CD4-positive, alpha-beta memory T cell (primary cell): ENCODE measurements at places on chromosomes 1 and 21. TPM values are rescaled to one million over a fixed set of nuclear protein-coding genes. Genes with fewer than 3 reads are reported as not detected.

DNA sequence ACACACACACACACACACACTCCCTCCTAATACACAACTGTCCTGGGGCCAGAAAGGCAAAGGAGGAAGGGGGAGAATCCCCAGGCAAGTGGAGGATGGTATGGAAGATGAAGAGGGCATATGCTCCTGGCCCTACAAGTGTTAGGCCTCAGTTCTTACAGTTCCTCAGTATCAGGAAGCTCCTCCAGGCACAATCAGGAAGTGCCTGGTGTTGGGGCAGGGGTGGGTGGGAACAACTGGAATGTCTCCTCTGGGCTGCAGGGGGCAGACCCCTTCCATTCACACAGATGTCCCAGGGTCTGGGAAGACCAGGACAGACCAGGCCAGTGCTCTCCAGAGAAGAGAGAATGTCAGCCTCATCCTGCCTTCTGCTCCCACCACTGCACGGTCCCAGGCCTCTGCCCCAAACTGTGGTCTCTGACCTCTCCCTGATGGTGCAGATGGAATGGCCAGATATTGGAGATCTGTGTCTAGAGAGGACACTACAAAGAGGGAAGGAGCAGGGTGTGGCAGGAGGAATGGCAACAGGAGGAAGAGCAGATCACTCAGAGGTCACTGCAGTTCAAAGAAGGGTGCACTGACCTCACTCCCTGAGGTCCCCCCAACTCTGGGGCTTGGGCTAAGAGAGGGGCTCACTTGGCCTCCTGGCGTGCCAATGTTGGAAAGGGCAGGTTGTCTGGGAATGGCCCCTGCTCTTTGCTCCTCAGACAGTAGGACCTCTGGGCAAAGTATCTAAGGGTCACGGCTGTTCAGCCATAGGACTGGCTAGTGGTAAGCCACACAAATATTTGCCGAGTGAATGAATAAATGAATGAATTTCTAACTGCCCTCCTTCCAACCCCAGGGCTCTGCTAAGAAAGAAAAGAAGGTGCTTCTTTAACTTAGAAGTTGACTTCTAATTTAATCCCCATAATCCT lies 2.5 kb upstream of the DENND2D start:
- no peak for DNase-seq

Gene LRRC71
- total RNA-seq = not detected

GRCh38 chr1:6491081-6491449 lies 402 bp downstream of the PLEKHG5 start:
- DNase-seq = no peak

Gene BTBD8
- total RNA-seq = 7.5 TPM

DNA sequence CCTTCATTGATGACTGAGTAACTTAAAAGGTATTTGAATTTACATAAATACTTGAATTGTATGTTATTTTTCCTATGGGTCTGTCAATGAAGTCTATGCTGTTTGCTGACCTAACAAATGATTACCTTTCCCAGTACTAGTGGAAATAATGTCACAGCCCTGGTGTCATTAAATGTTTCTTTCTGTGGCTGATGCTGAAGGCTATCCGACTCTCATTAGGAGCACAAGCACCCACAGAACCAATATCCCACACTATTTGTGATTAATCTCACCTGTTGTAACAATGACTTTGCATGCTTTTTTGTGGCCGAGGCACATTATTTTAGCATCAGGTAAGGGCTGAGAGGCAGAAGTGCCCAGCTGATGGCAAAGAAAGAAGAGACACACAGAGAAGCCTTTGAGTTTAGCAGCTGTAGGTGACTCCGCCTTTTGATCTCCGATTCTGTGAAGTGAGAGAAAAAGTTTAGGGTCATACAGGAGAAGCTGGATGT lies 25.8 kb upstream of the TRIM45 start:
- DNase-seq = no peak

Gene SNX7
- 0.35 TPM for total RNA-seq

Gene PTAFR
- total RNA-seq = 1.2 TPM

Gene TSPAN1
- not detected for total RNA-seq

Gene MYOG
- total RNA-seq = not detected

- DNase-seq = no peak
These were observed 788 bp downstream of the ISG15 start for GRCh38 chr1:1013922-1014648.

- DNase-seq = no peak
These were observed 165.5 kb downstream of the ZSCAN20 start for GRCh38 chr1:33637846-33638440.

Gene RNF220
- 115 TPM for total RNA-seq

DNA sequence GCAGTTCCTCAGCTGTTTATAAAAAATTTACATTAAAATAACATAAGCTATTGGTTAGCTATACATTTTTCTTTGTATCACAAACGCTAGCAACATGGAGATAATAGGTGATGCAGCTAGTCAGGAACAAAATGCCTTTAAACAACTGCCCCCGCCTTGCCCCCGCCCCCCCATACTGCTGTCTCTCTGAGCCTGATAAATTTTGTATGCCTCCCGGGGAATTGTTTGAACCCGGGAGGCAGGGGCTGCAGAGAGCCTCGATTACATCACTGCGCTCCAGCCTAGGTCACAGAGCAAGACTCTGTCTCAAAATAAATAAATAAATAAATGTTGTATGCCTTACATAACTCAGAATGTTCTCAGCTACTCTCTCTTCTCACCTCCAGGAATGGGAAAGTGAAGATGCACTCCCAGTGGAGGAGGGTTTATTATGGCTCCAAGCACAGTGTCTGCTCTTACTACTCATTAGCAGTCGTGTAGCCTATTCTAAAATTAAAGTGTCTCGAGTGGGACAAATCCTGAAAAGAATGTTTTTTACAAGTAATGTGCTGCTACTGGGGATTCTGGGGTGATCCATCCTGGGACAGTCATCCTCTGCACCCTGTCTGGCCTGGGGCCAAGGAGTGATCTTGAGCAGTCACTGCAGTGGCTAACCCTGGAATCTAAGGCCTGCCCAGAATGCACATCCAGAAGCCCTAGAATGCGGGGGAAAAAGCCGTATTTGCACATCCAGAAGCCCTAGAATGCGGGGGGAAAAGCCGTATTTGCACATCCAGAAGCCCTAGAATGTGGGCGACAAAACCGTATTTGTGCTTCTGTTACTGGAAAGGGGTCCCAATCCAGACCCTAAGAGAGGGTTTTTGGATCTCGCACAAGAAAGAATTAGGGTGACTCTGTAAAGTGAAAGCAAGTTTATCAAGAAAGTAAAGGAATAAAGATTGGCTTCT lies 39.4 kb upstream of the ZNF496 start:
- DNase-seq = no peak

Gene NBPF6
- not detected for total RNA-seq

Gene RUNX3
- total RNA-seq = 105 TPM

Gene KCNC4
- total RNA-seq = 13.4 TPM

- no peak for DNase-seq
These were observed 611 bp downstream of the HSPG2 start for GRCh38 chr1:21936366-21937031.

GRCh38 chr1:237901299-237901934 lies 10.7 kb upstream of the ZP4 start:
- no peak for DNase-seq

Gene FCRL2
- not detected for total RNA-seq

Gene VTCN1
- total RNA-seq = not detected

Gene PLEKHA6
- 0.89 TPM for total RNA-seq

Gene BATF3
- total RNA-seq = 0.64 TPM

DNA sequence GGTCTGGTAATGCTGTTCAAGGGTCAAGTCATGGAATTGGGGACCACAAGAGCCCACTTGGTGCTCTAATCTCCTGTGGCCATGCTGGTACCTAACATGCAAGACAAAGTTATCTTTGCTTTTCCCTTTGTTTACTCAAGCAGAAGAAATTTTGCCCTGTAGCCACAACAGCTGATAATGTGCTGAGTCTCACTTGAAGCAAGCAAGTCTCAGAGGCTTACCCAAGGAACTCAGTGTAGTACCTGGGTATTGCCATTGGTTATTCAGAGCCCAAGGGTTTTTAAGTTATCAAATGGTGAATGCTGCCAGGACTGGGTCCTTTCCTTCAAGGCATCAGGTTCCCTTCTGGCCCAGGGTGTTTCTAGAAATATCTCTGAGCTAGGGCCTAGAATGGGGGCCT lies 198.9 kb upstream of the RNPC3 start:
- no peak for DNase-seq

Gene CADM3
- not detected for total RNA-seq

DNA sequence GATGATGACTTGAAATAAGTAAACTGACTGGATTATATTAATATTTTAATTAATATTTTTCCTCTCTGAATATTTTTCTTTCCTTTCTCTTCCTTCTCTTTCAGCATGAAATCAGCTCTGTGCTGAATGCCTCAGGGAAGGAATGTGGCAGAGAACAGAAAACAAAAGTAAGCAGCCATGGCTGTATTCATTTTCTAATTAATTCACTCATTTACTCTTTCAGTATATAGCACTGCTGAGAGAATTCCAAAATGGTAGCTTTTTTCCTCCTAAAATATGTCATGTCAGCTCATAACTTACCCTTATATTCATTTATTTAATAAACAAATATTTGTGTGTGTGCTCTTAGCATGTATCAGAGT lies 522.5 kb downstream of the PTPRC start:
- DNase-seq = no peak

GRCh38 chr1:88150330-88150729 lies 533.7 kb upstream of the PKN2 start:
- no peak for DNase-seq
